ENCODE measurements at places on chromosomes 6 and 20.

- DNase-seq: no peak
These were observed 4.9 kb downstream of the GPR31 start for GRCh38 chr6:167152862-167153261.

DNA sequence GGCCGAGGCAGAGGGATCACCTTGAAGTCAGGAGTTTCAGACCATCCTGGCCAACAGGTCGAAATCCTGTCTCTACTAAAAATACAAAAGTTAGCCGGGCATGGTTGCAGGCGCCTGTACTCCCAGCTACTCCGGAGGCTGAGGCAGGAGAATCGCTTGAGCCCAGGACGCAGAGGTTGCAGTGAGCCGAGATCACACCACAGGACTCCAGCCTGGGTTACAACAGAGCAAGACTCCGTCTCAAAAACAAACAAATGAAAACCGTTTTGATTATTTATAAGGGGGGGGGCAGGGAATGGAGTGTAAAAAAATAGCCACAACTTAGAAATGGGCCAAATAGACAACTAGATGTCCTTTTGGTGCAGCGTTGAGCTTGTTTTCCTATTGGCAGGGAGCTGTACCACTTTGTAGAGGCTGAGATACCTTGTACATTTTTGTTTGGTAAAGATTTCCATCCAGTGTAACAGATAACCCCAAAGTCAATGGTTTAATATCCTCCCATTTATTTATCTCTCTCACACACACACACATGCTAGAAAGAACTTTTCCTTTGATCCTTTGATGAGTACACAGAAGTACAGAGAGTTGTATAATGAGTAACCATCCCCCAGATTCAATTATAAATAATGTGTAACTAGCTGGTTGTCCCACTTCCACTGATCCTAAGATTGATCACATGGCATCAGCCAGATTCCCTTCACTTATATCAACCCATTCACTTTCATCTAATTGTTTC, 477.5 kb downstream of the PRKN start:
- no peak for DNase-seq

- DNase-seq: no peak
These were observed 34.0 kb downstream of the EYA2 start for GRCh38 chr20:46928580-46929132.

- DNase-seq: no peak
These were observed 45.9 kb upstream of the PLN start for GRCh38 chr6:118502169-118502568.

DNA sequence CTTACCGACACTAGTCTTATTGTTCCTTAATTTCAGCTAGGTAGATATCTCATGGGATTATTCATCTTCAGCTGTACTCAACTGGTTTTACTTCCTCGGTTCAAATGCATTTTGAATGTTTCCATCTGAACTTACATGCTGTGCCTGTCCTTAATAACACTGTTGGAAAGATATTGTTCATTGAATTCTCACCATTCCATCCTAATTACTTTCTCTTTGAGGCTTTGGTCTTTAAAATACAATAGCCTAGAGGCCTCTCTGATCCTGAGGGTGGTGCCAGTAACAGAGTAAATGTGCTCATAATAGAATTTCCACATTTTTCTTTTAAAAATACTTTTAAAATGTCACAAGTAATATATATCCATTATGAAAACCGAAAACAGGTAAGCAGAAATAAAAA, 54.0 kb downstream of the IL20RA start:
- DNase-seq: no peak

DNA sequence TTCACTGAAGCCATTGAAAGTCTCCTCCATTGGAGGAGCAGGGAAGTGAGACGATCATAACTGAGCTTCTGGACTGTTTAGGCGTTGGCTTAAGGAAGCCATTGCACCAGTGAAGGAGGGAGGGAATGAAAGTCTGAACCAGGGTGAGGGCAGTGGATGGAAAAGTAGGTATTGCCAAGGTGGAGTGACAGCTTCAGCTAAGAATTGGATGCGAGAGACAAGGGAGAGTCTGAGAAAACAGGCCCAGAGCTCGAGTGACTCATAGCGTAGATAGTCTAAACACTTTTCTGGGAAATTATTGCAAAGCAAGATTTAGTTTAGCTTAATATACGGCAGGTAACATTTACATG, 4.5 kb downstream of the DSP start:
- no peak for DNase-seq

DNA sequence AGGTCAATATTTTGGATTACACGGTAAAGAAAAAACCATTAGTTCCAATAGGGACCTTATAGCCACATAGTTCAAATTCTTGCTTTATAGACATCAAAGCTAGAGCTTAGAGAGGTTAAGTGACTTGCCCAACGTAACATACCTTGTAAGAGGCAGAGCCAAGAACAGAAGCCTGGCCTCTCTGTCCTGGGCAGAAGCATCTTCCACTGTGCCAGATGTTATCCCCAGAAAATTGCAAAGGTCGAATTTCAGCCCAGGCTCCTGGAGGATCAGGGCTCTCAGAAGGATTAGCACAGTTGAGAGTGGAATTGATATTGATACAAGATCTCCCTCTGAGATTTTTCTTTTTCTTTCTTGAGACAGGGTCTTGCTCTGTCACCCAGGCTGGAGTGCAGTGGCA, 6.1 kb downstream of the SMIM28 start:
- no peak for DNase-seq

- DNase-seq: no peak
These were observed 54.1 kb upstream of the SHLD1 start for GRCh38 chr20:5696011-5696559.

DNA sequence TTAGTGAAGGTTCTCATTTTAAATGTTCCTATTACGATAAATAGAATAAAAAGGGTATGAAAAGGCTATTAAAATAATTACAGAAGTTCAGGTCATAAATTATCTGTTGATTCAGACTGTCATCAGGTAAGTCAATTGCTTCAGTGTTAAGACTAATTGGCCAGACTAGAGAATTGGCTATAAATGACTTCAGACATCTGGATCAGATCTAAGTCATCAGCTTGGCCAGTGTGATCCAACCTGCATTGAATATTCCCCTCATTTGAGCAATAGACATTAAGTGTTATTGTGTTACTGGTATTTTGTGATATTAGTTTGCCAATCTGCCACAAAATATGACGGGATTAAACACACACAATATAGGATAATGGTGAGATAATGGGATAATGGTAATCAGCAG, 377.6 kb upstream of the CITED2 start:
- DNase-seq: no peak

DNA sequence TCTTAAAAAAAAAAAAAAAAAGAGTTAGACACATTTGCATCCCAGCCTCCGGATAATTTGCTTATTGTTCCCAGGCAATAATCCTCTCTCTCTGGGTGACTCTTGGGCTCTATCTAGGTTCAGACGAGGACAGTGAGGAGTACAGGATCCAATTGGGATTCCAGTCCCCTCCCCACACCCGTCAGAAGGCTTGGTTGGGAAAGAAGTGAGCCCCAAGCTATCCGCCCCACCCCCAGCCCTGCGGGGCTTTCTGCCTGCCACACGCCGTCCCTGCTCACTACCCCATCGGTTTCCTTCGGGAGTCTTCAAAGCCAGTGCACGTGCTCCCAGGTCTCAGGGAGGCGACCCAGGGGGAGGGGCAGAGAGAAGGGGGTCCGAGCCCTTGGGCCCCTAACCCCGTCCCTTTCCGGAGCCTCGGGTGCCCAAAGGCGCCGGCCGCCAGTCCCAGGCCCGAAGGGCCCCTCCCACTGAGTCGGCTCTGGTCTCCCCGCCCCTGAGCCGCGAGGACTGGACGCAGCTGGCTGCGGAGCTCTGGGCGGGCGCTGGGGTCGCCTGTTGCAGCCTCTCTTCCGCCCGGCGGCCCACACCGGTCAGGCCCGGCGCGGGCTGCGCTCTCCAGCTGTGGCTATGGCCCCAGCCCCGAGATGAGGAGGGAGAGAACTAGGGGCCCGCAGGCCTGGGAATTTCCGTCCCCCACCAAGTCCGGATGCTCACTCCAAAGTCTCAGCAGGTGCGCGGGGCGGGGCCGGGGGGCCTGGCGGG, 2.5 kb downstream of the MYMX start:
- peak; percentile 85 for DNase-seq

- no peak for DNase-seq
These were observed 106.0 kb downstream of the FRK start for GRCh38 chr6:115954740-115955139.

- peak; percentile 68 for DNase-seq
These were observed 70.7 kb downstream of the NCR2 start for GRCh38 chr6:41405941-41406727.

GRCh38 chr6:3731700-3732099, 19.8 kb downstream of the PXDC1 start:
- no peak for DNase-seq

Data from right forelimb (tissue), 1 donor.